ENCODE measurements at places on chromosomes 13 and 19.

- DNase-seq = no peak
Measured at GRCh38 chr19:46472592-46472991, 1.2 kb upstream of the PNMA8A start.

- no peak for DNase-seq
Measured at GRCh38 chr13:99809926-99810325, 161.6 kb downstream of the ZIC5 start.

- peak; percentile 99 for DNase-seq
Measured at GRCh38 chr13:32586080-32586900, at the start of gene PDS5B. TSS of gene PDS5B (plus strand) at chr13:32586452. CDS start at chr13:32648773, 62,321 bp downstream.

DNA sequence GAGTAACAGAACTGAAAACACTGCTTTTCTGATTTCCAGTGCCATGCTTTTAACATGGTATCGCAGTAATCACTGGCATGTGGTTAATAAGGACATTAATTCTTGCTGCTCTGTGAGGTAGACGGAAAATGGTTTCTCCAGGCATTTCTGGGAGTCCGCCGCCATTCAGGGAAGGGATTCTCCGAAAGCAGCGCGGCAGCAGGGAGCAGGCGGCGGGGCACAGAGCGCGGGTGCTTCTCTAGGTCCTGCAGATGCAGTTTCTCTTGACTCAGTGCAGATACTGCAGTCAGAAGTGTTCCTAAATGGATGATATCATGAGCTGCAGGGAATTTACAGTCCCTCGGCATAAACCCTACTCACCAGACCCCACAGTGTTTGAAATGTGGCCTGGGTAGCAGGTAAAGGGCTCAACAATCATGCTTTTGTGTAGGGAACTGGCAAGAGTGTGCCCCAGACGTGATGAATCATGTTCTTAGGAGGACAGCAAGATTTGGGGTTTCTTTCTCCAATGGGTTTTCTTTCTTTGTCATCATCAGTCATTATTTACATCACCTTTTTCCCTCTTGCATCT is 338.6 kb upstream of the ARGLU1 start:
- peak; percentile 20 for DNase-seq

- DNase-seq = no peak
Measured at GRCh38 chr13:108708921-108709320, 79.5 kb downstream of the MYO16 start.

DNA sequence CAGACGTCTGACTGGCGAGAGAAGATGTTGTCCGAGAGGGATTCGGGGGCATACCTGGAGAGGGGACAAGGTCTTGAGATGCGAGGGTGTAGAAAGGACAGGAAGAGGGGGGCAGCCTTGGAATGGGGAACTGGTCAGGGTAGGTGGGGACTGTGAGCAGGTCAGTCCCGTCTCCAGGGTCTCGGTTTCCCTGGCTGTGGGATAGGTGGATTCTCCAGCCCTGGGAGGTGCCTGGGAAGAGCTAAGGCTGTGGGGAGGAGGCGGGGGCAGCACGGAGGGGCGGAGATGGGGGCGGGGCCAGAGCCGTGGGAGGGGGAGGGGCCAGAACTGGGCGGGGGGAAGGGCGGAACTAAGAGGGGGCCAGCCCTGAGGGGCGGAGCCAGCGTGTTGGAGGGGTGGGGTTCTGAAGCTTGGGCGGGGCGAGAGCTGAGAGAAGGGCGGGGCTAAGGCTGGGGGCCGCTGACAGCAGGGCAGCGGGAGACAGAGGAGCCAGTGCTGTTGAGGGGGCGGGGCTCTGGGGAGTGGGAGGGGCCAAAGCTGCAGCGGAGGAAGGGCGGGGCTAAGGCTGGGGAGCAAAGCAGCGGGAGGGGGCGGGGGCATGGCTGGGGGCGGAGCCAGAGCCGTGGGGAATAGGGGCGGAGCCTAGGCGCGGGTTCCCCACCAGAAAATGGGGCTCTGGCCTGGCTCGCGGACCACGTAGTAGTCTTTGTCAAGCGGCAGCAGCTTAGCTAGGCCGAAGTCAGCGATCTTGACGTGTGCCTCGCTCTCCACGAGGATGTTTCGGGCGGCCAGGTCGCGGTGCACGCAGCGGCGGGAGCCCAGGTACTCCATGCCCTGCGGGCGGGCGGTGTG is 9.5 kb upstream of the INSL3 start:
- peak; percentile 78 for DNase-seq

- DNase-seq = peak; percentile 31
Measured at GRCh38 chr13:73146707-73147106, 87.9 kb downstream of the KLF5 start.

DNA sequence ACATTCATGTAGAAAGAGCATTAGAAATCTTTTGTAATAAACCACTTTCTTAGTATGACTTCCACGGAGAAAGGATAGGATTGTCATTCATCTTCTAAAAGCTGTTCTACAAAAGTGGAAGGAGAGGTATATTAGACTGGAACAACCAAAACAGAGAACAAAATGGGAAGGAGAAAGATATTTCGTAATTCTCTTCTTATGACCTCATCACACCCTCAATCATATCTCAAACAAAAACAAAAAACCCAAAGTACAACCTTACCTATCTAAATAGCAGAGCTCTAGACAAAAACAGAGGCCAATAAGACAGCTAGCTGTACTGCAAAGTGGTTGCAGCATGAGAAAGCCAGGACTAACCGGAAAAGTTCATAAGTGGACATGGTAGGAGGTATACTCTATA is 46.3 kb downstream of the DACH1 start:
- DNase-seq = no peak

DNA sequence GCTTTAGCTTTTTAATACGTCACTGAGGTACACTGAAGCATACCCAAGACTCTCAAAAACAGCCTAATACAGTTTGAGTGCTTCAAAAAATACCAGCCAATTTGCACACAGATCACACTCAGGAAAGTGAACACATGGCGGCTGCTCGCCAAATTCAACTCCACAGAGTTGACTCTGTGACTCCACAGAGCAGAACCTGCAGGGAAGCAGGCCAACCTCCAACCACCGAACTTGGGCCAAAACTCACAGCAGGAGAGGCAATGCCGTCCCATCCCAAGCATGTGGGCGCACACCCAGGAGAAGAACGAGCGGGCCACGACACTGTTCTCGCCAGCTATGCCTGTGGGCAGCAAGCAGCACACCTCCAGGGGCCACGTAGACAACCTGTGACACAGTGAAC is 21.1 kb downstream of the ELL start:
- peak; percentile 58 for DNase-seq
